NCI-H226 (cell line): ENCODE measurements at places on chromosomes 6 and 20.

DNA sequence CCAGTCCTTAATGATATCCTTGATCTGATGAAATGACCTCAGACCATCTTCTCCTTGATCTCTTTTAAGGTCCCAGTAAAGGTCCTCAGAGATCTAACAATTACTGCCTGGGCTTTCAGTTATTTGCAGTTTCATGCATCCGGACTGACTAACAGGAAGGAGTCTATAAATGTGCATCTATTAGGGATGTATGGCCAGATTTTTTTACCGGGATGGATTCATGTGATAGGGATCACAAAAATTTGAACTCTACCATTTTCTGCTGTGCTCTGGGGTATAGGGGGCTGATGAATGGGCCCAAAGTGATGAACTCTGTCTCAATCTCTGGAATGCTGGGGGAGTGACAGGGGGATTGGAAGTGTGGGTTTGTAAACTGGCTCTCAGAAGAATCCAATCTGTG is 36.2 kb upstream of the SCUBE3 start:
- DNase-seq: no peak

DNA sequence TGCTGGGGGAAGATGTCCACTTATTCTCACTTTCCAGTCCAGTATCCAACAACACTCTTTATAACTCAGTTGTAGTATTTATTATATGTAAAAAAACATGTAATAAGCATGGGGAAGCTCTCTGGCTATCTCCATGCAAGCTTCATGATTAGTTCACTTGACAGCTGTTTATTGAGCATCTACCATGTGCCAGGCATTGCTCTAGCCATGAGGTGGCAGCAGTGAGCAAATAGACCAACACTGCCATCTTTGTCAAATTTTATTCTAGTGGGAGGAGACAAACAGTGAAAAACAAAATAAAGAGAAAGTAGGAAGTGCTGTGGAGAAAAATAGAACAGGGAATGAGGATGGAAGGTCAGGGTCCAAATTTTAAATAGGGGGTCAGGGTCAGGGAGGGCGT is 131.8 kb downstream of the CFAP61 start:
- DNase-seq: no peak

DNA sequence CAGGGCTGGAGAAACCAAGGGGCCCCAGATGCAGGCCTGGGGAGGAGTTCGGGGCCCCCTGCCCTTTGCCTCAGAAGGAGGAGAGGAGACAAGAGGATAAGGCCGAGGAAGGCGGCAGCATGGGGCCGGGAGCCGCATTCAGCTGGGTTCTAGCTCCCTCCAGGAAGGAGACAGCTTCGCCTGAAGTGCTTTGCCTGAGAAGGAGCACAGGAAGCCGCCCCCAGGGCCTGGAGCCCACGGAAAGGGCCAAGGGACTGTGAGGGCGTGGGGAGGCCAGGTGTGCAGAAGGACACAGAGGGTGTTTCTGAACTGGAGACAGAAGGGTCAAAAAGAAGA is 121.4 kb downstream of the AGPAT4 start:
- DNase-seq: no peak

GRCh38 chr6:85468326-85468725 is 18.4 kb downstream of the NT5E start:
- DNase-seq: no peak

- DNase-seq: no peak
Measured at GRCh38 chr6:157982102-157982562, 469 bp downstream of the SYNJ2 start.

GRCh38 chr6:168438783-168439520 is 2.0 kb upstream of the SMOC2 start:
- no peak for DNase-seq

DNA sequence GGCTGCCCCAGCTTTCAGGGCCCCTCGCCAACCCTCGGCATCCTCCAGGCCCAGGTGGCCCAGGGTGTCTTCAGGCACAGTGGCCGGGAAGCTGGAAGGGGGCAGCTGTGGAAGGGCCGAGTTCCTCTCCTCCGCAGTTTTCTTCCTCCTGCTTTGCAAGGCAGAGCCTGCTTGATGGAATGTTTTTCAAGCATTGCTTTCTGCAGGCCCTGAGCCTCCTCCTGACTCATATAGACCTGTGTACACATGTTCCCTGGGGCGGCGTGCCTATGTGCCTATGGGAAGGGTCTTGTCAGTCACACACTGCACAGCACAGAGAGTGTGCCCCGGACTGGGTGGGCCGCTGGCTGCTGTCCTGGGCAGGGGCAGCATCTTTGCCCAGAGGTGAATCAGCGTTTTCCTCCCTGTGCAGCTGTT is 107.5 kb downstream of the ERMARD start:
- DNase-seq: no peak

DNA sequence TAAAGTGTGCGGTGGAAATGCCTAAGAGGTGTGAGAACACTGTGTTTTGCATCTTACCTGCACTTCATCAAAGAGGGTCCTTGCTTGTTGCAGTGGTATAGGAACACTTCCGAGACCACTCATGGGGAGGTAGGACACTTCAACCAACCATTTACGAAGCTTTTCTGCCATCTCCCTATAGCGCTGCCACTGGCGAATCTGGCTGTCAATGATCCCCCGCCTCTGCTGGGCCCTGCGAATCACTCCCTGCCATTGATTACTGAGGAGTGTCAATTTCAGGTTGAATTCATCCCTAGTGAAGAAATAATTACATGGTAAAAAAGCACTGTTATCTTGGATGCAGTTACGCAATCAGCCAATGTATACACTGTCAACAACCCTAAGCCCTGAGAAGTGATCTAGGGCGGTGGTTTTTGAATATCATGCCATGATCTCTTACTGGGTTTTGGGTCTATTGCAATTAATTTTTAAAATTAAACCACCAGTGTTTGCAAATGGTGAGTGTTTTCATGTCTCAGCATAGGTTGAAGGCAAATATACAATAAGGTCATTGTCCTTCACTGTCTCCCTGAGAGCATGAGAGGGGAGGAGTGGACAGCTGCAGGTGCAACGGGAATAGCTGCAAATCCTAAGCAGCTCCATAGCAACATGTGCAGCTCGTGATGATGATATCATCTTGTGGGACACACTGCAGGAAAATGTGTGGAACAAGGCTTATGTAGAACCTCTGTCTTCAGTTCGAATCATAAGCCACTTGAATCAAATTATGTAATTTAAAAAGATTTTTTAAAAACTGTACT is 400.6 kb downstream of the ESR1 start:
- DNase-seq: no peak

- DNase-seq: no peak
Measured at GRCh38 chr6:122806291-122806690, 17.2 kb downstream of the SMPDL3A start.

DNA sequence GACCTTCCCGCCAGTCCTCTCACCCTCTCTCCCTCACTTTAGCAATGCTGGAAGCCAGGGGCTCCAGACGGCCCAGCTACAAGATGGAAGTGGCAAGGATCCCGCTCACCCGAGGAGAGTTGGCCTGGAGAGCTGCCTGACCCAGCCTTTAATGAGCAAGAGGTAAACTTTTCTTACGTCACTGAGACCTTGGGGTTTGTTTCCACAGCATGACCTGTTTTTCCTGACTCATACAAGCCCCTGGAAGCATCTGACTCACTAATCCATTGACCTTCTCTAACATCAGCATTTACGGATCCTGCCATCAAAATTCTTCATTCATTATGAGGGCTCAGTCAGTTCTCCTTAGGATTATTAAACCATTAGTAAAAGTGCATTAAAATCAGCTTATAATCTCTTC is 120.4 kb downstream of the MYLK4 start:
- peak; percentile 88 for DNase-seq

DNA sequence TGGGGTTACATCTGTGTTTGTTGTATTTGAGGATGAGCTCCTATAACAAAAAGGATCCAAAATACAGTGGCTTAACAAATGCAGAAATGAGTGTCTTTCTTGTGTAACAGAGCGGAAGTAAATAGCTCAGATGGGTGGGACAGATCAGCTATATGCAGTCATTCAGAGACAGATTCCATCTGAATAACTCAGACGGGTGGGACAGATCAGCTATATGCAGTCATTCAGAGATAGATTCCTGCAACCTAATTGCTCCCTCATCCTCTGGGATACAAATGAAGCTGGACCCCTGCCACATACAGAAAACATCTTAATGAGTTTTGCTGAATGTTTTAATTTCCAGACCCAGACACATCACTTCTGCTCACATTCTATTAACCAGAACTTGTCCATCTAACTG is 332.3 kb downstream of the BCKDHB start:
- DNase-seq: peak; percentile 78

- no peak for DNase-seq
Measured at GRCh38 chr20:62560162-62560561, 82.1 kb upstream of the SLCO4A1 start.

- no peak for DNase-seq
Measured at GRCh38 chr6:100276311-100277057, 188.2 kb downstream of the SIM1 start.

- DNase-seq: no peak
Measured at GRCh38 chr6:154450498-154450897, 60.0 kb downstream of the CNKSR3 start.

DNA sequence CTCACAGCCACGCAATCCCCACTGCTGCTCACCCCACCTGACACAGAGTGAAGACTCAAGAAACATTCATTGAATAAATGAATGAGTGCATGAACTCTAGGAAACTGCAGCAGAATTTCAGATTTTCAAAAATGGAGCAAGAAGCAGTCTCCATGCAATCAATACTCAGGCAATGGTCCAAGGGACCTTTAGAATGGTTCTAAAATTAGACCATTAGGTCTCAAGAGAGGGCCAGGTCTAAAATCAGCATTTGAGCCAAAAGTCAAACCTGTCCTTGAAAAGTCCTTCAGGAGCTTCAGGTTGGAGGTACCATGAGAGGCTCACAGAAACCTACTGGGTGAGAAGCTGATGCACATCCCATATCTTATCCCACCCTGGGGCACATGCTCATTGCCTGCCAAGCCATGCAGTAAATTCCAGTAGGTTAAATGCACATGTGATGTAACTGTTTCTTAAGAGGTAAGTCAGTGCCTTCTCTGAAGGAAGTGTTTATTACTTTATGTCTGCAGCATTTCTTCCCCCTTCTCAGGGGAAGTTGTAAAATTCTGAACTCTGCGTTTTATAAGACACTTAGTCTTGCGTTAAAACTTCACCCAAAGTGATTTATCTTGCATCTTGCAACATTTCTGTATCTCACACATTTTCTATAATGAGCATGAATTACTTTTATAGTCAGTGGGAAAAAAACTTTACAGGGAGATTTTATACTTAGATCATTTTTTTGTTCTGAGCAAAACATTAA is 126.6 kb downstream of the ADAT2 start:
- peak; percentile 19 for DNase-seq

DNA sequence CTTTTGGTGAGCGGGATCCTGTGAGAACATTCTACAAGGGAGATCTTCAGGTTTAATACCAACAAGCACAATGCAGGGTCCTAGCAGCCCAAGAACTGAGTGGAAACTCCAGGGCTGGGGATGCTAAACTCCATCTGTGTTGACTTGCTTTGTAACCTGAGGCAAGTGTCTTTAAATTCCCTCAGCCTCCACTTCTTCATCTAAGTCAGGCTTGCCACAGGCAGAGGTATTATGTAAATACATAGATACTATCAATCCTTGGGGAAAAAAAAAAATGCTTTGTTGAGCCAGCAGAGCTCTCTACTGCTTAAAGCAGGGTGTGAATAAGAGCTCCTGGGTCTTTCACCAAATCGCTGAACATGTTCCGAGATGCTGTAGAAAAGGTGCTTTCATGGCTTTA is 114.2 kb upstream of the PHACTR1 start:
- DNase-seq: no peak

GRCh38 chr6:150738092-150738629 is 127.3 kb upstream of the MTHFD1L start:
- DNase-seq: no peak

GRCh38 chr20:60097285-60097684 is 139.1 kb downstream of the CDH26 start:
- no peak for DNase-seq

DNA sequence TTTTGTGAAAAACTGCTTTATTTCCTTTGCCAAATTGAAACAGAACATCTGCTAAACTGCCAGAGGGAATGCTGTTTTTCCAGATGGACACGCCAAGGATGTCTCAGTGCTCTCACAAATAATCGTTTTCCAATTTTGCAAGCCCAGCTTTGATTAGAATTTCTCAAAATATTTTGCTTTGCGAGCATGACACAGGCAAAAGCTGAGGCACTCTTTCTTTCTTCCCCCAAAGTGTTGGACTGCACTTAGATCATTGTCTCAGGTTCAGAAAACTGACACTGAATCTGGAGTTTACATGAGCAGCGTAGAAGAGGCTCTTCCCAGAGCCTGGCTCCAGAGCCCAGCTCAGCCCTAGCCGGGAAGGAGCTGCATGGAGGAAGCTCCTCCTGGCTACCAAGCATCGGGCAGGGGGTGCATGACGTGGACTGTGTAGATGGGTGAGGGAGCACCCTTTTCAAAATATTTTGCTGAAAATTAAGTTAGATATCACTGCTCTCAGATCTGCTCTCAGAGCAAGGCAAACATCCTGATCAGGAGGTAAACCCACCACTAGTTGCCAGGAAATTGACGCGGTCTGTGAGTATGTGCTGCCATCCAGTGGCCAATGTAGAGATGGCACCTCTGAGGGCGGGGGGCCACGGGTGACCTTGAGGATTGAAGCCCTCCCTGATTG is 107.5 kb downstream of the SLC22A3 start:
- DNase-seq: peak; percentile 4

DNA sequence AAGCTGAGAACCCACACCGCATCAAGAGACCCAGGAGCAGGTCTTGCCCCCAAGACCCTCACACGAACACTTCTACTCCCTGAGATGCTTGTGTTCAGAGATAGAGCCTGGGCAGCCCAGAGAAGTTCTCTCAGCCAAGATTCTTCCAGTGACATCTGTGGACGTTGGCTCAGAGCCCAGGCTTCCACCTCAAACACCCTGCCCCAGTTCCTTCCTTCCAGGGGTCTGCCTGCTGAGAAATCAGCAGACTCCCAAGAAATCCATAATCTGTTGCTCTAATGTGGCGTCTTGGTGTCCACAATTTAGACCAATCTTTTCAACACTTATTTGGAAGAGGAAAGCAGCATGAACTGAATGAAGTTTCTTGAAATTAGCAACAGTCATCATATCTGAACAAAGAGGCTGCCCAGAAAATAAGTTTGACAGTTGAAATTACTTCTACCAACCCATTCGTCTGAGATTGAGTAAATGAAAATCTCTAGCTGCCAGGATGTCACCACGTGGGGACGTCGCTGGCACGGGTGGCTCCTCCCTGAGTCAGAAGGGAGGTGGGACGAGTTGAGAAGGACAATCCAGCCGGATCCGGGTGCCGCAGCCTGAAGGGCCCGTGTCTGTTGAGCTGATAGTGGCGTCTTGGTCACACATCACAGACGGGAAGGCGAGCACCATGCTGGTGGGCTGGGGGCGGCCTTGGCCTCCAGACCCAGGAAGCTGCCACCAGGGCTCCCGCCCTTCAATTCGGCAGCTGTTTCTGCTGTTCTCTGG is 400.9 kb downstream of the TAF4 start:
- DNase-seq: no peak

- DNase-seq: peak; percentile 94
Measured at GRCh38 chr20:33993576-33994221, at the start of gene RALY. Gene RALY, plus strand, starts transcription at chr20:33993911. Its CDS starts 78,164 bp downstream, at chr20:34072075.

GRCh38 chr6:31935021-31935420 is 7.5 kb downstream of the C2 start:
- DNase-seq: no peak

- no peak for DNase-seq
Measured at GRCh38 chr6:80728830-80729229, 622.4 kb downstream of the BCKDHB start.

- no peak for DNase-seq
Measured at GRCh38 chr6:170206851-170207431, 83.9 kb downstream of the DLL1 start.
